Aorta (tissue), 5 donors: ENCODE measurements at places on chromosomes 6 and 20. TPM values are rescaled to one million over a fixed set of nuclear protein-coding genes. Genes with fewer than 3 reads are reported as not detected.
A peak's percentile ranks its signal among the peaks of the same experiment; 100 is the strongest.

Gene F13A1
- total RNA-seq: 421 TPM

- H3K4me3 ChIP-seq: peak overlapping the region; percentile 22
- no peaks in the 10 kb centered on the region for H3K27me3 ChIP-seq
- no peaks in the 10 kb centered on the region for H3K4me1 ChIP-seq
- H3K36me3 ChIP-seq: no peaks in the 10 kb centered on the region
- H3K27ac ChIP-seq: no peak overlapping the region
Observed at GRCh38 chr20:63553251-63553932, 567 bp upstream of the FNDC11 start.

DNA sequence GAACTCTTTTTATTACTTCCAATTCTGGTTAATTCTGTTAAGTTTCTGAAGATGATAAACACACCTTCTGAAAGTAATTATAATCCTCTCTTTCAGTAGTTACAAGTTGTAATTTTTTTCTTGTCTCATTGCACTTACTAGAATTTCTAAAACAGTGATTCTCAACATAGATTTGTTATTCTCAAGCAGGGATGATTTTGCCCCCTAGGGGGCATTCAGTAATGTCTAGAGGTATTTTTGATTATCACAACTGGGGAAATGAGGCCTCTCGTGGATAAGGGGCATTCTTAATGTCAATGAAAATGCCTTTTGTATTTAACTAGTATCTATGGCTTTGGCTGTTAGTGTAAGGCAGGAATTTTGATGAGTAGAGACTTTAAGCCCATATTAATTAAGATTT, 39.4 kb upstream of the MAFB start:
- H3K4me1 ChIP-seq: no peaks in the 10 kb centered on the region
- no peak overlapping the region for H3K4me3 ChIP-seq
- no peaks in the 10 kb centered on the region for H3K27me3 ChIP-seq
- no peak overlapping the region for H3K27ac ChIP-seq

DNA sequence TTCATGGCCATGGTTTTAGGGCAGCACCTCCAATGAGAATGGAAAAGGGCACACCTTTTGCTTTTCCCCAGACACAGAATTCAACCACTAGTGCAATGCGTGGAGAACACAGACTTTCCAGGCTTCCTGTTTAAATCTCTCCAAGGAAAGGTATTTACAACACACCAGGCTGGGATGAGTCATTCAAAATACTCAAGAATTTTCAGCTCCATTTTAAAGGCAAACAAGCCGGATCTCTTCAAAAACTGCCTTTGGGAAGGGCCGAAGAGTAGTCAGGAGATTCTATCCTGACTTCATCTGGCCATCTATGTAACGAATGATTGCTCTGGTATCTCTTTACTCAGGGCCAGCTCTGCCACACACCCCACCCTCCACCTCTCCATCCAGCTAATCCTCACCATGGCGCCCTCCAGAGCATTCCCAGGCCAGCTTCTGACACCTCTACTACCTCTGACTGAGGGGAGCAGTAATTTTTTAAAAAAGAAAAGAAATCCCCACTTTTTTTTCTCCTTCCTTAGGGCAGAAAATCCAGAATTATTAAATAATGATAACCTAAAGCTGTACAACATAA, 254.6 kb downstream of the LY86 start:
- no peaks in the 10 kb centered on the region for H3K27me3 ChIP-seq
- no peaks in the 10 kb centered on the region for H3K4me1 ChIP-seq
- no peak overlapping the region for H3K27ac ChIP-seq
- no peaks in the 10 kb centered on the region for H3K36me3 ChIP-seq
- no peak overlapping the region for H3K4me3 ChIP-seq

Gene PLAGL2
- total RNA-seq: 9.8 TPM

GRCh38 chr6:44162876-44163625, 4.4 kb downstream of the CAPN11 start:
- H3K4me3 ChIP-seq: no peak overlapping the region
- H3K27ac ChIP-seq: no peak overlapping the region
- H3K27me3 ChIP-seq: no peaks in the 10 kb centered on the region
- H3K36me3 ChIP-seq: no peaks in the 10 kb centered on the region
- no peaks in the 10 kb centered on the region for H3K4me1 ChIP-seq

- no peak overlapping the region for H3K4me3 ChIP-seq
- no peaks in the 10 kb centered on the region for H3K36me3 ChIP-seq
- no peaks in the 10 kb centered on the region for H3K4me1 ChIP-seq
- H3K27me3 ChIP-seq: no peaks in the 10 kb centered on the region
Observed at GRCh38 chr20:20816969-20817755, 104.7 kb upstream of the RALGAPA2 start.

DNA sequence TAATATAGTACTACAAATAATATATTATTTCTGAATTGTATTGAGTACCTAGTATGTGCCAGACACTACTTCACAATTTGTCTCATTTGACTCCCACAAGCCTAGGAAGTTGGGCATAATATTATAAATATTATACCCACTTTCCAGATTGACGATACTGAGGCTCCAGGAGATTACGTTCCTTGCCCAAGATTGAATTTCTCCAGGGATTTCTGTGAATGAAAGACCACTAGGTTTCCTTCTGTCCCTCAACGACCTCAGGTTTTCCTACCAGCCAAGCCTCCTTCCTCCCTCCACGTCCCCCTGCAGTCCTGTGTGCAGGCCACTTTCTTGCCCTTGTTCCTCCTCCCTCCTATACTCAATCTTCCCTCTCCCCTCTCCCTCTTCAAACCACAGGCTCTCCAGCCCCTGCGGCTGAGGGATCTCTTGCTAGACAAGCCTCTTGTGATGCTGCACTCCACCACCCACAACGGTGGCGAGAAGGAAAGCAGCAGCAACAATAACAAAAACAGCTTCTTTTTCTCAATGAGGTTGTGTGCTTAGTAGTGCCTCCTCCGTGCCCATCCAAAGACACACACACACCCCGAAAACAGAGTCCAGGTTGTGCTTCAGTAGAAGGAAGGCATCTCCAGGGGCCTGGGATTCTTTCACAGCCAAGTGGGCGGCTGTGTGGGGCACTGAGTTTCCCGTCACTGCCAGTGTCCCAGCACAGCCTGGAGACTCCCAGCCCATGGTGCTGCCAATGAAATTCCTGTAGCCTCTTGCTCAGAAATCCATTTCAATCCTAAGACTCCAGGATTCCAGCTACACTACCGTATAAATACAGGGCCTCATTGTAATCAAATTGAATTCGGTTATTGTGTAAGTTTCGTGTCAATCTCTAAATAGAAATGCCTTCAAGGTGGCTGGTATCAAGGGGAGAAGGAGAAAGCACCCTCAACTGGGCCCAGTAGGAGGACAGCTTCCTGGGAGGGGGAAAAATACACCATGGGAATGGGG, 94.4 kb downstream of the NCR2 start:
- peak; percentile 62 for DNase-seq
- no peak overlapping the region for H3K4me3 ChIP-seq
- peak overlapping the region; percentile 30 for H3K27ac ChIP-seq
- H3K4me1 ChIP-seq: no peaks in the 10 kb centered on the region

- no peak overlapping the region for H3K4me3 ChIP-seq
- H3K36me3 ChIP-seq: peaks cover 5% of the 10 kb centered on the region
- no peaks in the 10 kb centered on the region for H3K4me1 ChIP-seq
- H3K27me3 ChIP-seq: no peaks in the 10 kb centered on the region
Observed at GRCh38 chr20:63291811-63292210, 1.2 kb upstream of the COL20A1 start.

- H3K27me3 ChIP-seq: no peaks in the 10 kb centered on the region
- no peaks in the 10 kb centered on the region for H3K36me3 ChIP-seq
- no peaks in the 10 kb centered on the region for H3K4me1 ChIP-seq
- DNase-seq: no peak
- no peak overlapping the region for H3K27ac ChIP-seq
Observed at GRCh38 chr6:28167926-28168325, 26.2 kb downstream of the ZKSCAN8 start.

DNA sequence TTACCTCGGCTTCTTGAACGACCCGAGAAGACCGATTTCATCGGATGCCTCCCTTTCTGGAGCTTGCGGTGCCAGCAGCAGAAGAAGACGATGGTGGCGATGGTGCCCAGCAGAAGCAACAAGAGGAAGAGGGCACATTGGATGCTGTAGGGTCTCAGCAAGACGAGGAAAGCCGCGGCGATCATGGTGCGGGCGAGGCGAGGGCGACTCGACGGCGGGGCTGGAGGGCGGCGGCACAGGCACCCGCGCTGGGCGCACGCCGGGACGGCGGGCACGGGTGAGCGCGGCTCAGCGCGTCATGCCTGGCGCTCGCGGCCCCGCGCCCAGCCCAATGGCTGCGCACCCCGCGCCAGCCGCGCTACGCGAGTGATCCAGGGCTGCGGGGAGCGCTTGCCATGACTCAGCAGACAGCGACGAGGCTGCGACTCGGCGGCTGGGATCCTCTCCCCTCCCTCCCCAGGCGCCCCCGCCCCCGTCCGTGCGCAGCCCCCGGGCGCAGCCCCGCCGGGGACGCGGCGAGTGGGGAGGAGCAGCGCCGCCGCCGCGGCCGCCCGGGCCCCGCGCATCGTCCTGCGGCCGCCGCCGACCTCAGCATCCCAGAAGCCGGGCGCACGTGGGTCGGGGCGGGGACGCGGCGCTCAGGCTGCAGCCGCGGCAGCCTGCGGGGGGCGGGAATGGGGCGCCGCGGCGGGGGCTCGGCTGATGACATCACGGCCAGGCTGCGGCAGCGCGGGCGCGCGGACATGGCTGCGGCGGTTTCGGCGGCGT, at the start of gene BEND6:
BEND6 (plus strand) TSS at position 705 of the 768 bp plus-strand sequence. CDS start 26,704 bp downstream, outside the sequence.
- no peaks in the 10 kb centered on the region for H3K36me3 ChIP-seq
- DNase-seq: peak; percentile 65
- H3K4me3 ChIP-seq: peak within 1 kb of the TSS; percentile 85
- H3K4me1 ChIP-seq: no peaks in the 10 kb centered on the region

- no peaks in the 10 kb centered on the region for H3K27me3 ChIP-seq
- peak overlapping the region; percentile 91 for H3K27ac ChIP-seq
- peaks cover 4% of the 10 kb centered on the region for H3K4me1 ChIP-seq
- DNase-seq: no peak
- no peaks in the 10 kb centered on the region for H3K36me3 ChIP-seq
- peak overlapping the region; percentile 8 for H3K4me3 ChIP-seq
Observed at GRCh38 chr20:25532971-25533391, 52.4 kb downstream of the NINL start.
